ENCODE measurements at places on chromosomes 7 and 10. TPM values are rescaled to one million over a fixed set of nuclear protein-coding genes. Genes with fewer than 3 reads are reported as not detected.

CYP2C19 gene
- total RNA-seq = not detected

POM121C gene
- 18.3 TPM for total RNA-seq

ASNS gene
- 69.1 TPM for total RNA-seq

ADRA2A gene
- total RNA-seq = not detected

WNT8B gene
- not detected for total RNA-seq

MINDY4 gene
- 3.5 TPM for total RNA-seq

NYAP1 gene
- total RNA-seq = 2.4 TPM

RNF148 gene
- not detected for total RNA-seq

SH2B2 gene
- total RNA-seq = 0.35 TPM

PRXL2A gene
- 53.7 TPM for total RNA-seq
